D721Med (cell line): ENCODE measurements at places on chromosomes 7 and 10.

DNA sequence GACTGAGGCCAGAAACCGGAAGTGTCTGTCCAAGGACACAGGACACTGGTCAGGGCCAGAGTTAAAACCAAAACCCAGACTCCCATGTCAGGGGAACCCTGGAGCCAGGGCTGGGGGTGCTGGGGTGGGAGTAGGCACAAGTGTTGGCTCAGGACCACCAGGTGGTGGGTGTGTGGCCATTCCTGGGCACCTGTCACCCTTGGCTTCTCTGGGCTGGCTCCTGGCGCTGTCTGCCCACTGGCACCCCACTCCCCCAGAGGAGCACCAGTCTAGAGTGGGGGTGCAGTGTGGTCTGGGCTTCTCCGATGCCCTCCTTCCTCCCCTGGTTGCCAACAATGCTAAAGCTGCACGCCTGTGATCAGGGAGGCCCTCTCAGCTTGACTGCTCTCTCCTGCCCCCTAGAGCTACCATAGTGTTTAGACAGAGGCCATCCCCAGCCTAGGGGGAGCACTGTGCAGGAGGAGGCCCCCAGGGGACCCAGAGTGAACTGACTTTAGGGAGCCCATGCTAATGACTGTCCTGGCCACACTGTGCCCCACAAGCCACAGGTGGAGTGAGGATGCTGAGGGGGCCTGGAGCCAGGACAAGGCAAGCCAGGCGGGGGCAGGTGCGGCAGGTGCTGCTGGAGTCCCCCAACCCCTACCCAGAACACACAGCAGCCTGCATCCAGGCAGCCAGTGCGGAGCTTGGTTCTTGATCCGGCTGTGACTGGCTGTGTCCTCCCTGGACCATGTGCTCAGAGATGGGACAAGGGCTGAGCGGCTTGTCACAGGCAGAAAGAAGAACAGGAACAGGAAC is 11.0 kb downstream of the RASGEF1A start:
- DNase-seq, result peak; percentile 71

GRCh38 chr7:153430931-153431330 is 621.3 kb upstream of the DPP6 start:
- DNase-seq, result no peak

- no peak for DNase-seq
Observed at GRCh38 chr7:24979470-24979862, 512 bp downstream of the OSBPL3 start.

DNA sequence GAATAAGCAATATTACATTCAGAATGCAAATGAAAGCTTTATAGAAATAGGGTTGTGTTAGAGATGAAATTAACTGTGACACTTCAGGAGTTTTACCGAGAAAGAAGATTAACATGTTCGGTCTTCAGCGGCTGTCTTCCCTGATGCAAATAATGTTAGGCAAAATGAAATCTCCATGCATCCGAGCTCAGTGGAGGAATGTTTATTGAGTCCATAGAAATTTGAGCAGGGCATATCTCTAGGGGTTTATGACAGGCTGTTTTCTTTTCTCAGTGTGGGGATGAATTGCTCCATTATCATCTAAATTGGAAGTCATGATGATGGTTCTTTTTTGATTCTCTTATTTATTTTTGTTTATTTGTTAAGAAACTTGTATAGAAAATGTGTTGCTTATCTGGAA is 31.7 kb downstream of the DYNC1I1 start:
- no peak for DNase-seq

- DNase-seq, result no peak
Observed at GRCh38 chr10:89973326-89973725, 271.9 kb downstream of the KIF20B start.

DNA sequence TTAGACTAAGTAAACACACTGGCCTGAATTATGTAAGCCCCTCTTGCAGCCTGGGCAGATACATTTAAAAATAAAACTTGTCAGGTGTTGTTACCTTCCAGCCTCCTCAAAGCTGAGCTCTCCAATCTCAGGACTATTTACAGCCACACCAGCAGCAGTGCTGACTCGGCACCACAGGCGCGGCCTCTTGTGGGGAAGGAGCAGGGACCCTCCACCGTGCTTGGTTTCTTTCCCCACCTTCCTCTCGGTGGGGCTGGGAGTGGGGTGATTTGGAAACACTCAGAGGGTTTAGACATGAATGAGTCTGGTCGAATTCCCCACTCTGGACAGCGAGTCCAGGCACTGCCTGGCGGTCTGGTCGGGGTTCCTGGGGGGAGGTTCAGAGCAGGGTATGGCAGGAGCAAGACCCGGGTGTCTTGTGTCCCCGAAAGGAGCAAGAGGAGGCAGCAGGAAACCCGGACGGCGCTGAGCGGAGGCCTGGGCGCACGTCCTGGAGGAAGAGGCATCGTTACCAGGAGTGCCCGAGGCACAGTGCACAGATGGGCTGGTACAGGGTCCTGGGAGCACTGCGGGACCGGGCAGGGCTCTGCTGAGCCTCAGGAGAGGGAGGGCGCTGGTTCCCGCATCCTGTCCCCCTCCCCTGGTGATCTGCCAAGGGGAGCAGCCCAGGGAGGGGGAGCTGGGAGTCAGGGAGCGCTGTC is 29.2 kb upstream of the CFAP46 start:
- no peak for DNase-seq

GRCh38 chr10:79209831-79210230 is 137.4 kb upstream of the PPIF start:
- peak; percentile 44 for DNase-seq

- DNase-seq, result no peak
Observed at GRCh38 chr7:11748884-11749283, 83.1 kb downstream of the THSD7A start.

GRCh38 chr10:88032566-88032965 is 169.1 kb downstream of the PTEN start:
- no peak for DNase-seq

- no peak for DNase-seq
Observed at GRCh38 chr7:8305625-8306388, 43.8 kb upstream of the ICA1 start.

- no peak for DNase-seq
Observed at GRCh38 chr7:44275957-44276570, 49.3 kb downstream of the CAMK2B start.

- DNase-seq, result no peak
Observed at GRCh38 chr10:90407131-90407530, 450.7 kb downstream of the HTR7 start.

- no peak for DNase-seq
Observed at GRCh38 chr10:37727491-37728352, 129.7 kb downstream of the ZNF248 start.

DNA sequence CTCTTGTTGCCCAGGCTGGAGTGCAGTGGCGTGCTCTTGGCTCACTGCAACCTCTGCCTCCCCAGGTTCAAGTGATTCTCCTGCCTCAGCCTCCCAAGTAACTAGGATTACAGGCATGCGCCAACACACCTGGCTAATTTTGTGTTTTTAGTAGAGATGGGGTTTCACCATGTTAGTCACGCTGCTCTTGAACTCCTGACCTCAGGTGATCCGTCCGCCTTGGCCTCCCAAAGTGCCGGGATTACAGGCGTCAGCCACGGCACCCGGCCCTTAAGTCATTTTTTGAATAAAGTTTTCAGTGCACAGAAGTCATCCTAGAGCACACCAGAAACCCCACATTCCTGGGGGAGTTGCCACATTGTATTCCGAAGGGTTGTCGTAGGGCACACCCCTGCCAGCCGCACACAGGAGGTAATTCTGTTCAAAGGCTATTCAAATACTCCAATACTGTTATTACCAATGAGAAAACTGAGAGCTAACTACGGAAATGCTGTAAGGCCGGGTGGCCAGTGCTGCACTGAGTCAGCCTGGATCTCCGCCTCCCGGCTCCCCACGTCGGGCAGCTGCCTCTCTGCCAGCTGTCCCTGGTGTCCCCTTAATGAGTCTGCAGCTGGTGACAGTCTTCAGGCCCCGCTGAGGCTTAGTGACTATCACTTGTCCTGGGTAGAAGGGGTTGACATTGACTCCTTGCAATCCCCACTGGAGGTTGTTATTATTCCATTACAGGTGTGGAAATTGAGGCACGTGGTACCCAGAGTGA is 8.6 kb upstream of the RFC2 start:
- DNase-seq, result no peak

DNA sequence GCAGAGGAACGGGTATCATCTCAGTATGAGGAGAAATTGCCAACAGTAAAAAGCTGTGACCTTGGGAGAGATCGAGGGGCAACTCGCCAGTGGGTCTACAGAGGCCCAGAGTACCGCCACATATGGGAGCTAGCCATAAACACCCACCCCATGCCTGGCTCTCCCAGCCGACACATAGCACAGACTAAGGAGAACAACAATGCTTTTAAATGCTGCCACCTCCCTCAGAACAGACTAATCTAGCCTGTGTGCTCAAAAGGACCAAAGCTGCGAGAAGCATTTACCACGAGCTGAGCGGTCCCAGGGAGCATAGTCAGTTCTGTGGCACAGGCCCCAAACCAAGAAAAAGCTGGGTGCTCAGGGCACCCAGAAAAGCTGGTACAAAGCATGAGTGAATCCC is 73.3 kb downstream of the LSM5 start:
- DNase-seq, result no peak

DNA sequence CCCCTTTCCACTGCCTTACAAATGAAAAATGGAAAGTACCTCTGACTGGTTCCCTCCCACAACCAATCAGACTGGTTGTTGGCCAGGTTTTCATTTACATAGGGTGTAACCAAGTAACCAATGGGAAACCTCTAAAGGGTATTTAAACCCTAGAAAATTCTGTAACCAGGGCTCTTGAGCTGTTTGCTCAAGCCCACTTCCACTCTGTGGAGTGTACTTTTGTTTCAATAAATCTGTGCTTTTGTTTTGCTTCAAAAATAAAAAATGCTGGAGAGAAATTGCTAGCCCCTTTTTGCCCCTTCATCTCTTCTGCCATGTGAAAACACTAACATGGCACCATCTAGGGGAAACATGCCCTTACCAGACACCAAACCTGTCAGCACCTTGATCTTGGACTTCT is 129.5 kb downstream of the AHR start:
- no peak for DNase-seq

DNA sequence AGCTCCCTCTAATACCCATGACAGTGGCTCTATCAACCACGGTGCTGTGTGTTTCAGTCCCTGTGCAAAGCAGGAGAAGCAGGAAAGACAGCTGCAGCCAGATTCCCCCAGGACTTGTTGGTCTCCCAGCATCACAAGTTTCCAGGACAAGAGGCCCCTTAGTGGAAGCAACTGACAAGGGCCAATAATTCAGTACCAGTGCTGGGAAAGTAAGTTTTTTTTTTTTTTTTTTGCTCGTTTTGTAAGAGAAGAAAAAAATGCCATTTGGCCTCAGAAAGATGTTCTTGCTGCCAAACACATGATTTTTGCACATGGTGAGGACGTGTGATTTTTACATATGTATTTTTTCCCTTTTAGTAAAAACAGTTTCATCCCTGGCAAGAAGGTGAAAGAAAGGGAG is 284.2 kb upstream of the ZMIZ1 start:
- no peak for DNase-seq

DNA sequence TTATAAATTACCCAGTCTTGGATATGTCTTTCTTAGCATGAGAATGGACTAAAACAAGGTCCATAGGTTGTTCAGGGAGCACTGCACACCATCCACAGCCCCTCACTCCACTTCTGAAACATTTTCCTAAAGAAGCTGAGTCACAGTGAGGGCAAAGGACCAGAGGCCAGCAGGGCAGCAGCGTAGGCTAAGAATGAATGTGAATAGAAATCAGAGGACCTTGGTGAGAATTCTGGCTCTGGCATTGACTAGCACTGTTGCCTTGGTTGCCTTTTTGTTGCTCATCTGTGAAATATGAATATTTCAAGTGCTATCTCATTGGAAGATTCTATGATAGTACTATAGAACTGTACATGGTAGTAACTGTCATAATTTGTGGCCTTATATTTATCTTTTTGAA is 41.7 kb upstream of the TOMM7 start:
- no peak for DNase-seq

DNA sequence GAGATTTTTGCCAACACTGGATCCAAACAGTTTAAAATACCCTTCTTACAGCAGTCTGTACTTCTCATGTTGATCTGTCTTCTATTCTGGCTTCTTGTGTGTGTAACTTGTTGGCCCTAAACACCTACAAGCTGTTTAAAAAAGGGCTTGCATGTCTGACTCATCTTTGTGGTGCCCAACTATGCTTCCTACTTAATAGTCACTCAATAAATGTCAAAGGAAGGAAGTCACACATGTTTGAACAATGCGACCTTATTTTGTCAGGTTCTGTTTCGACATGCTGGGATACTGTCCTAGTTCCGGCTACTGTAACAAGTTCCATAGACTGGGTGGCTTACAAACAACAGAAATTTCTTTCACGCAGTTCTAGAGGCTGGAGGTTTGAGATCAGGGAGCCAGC is 9.4 kb upstream of the GRK5 start:
- no peak for DNase-seq
